ENCODE measurements at places on chromosomes 16 and 17.

GRCh38 chr16:57998992-57999365 is 1.5 kb downstream of the ZNF319 start:
- no peak for DNase-seq

DNA sequence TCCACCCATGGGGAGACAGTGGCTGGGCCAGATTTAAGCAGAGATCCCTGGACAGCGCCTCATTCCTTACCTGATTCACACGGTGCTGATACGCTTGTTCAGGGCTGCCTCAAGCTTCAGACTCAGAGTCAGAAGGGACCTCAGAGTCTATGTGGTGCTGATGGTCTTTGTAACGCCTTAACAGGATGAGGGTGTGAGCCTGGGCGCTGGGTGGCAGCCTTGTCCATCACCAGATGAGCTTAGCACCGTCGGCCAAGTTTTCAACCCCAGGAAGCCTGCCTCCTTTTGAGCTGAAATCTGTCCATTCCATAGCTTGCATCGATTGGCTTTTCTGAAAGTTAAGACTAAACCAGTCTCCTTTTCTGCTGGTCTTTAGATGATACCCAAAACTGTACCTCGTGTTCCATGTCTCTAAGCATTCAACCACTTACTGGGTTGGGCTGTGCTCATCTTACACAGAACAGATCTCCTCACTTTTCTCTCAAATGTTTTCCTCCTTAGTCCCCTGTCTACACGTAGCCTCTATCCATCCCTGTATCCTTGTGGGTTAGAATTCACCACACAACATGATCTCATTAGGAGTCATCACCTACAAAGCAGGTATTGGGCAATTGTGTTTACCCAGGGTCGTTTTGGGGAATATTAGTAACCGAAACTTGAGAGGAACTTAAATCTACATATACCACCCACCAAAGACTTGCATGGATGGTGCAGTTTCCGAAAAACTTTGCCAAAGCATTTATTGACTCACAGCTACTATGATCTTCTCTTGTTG is 573.4 kb downstream of the CDH13 start:
- DNase-seq: no peak

DNA sequence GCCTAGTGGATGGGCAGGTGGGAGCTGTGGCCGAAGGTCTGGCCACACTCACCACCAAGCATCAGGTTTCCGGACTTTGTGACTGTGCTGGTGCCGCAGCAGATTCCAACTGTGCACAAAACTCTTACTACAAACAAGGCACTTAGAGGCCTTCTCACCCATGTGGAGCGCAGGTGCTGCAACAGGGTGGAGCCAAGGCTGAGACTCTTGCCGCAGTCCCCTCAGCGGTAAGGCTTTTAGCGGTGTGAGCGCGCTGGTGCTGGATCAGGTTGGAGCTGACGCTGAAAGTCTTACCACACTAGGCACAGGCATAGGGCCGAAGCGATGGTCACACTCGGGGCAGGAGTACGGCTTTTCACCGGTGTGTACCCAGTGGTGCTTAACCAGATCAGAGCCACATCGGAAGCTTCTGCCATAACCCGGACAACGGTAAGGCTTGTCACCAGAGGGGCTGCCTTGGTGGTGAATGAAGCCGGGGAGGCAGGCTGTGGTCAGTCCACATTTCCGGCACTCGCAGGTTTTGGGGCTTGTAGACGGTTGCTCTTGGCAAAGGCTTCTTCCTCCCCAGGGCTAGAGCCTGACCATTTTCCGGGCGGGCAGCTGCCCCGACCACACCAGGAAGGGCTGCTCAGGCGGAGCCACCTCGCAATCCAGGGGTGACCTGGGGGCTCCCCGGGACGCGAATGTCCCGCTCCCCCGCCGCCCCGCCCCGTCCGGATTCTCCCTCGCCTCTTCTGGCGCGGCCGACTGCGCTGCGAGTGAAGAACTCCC is 1.0 kb upstream of the ARMC5 start:
- no peak for DNase-seq

- no peak for DNase-seq
Observed at GRCh38 chr17:81210868-81211267, 11.9 kb downstream of the CEP131 start.

GRCh38 chr17:33667671-33668070 is 374.6 kb upstream of the ASIC2 start:
- no peak for DNase-seq

DNA sequence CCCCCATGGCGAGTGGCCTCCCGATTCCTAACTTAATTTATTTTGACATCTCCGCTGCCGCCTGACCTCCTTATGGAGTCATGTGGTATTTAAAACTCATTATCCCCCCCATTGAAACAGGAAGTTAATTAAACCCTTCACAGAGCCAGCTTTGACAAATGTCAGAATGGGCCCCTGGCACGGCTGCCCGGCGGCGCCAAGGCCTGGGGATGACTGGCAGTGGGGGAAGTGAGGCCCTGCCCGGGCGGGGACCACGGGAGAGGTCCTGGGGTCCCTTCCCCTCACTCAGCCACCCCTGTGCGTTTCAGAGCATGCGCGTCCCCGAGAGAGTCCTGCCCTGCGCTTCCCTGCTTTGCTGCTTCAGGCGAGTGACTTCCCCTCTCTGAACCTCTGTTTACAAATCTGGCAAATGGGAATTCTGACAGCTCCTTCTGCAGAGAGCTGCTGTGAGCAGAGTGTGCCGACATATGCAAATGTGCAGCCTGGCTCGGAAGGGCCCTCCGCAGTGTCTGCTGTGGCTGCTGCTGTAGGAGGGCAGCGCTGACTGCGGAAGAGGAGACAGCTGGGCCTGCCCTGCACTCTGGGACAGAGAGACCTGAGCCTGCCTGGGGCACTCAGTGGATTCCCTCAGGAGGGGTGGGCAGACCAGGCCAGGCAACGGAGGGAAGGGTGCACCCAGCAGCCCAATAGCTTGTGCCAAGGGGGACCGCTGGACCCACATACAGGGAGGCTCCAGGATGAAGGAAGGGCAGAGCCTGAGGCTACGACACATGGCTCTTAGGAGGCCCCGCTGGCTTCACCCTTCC is 4.4 kb upstream of the ZFPM1 start:
- DNase-seq: no peak

GRCh38 chr16:65297453-65297852 is 175.6 kb upstream of the CDH11 start:
- DNase-seq: no peak

- DNase-seq: no peak
Observed at GRCh38 chr16:12079412-12079965, 103.0 kb downstream of the SNX29 start.

- DNase-seq: no peak
Observed at GRCh38 chr16:49084628-49085390, 196.8 kb downstream of the CBLN1 start.

- DNase-seq: no peak
Observed at GRCh38 chr17:34275881-34276280, 5.9 kb downstream of the CCL7 start.

DNA sequence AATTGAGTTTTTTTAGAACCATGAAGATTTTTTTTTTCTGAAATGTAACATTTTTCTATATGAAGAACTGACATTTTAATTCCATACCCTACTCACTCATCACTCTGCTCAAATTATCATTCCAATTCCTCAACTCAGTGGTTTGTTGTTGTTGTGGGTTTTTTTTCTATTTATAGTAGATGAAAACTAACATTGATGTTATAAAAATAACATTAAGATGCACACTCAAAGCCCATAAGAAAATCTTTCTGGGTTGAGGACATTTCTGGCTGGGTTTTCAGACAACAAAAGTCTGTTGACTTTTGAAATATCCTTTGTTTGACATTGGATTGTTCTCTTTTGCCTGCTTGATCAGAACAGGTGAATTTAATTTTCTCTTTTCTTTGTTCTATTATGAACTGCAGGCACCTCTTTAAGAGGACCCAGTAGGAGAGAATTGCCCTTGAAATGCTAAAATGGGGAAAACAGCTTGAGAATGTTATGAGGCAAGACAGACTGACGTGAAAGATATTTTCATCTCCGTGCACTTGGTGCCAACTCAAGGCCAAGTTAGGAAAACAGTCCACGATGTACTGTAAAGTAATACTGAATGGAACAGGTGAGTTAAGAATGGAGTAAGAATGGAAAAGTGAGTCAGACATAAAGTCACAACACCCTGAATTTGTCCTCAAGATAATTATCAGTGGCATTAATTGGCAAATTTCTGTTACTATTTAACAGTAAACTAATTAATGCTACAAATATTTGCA is 16.1 kb upstream of the ABCA5 start:
- no peak for DNase-seq

- no peak for DNase-seq
Observed at GRCh38 chr17:33955461-33955860, 299.6 kb upstream of the CCL2 start.

DNA sequence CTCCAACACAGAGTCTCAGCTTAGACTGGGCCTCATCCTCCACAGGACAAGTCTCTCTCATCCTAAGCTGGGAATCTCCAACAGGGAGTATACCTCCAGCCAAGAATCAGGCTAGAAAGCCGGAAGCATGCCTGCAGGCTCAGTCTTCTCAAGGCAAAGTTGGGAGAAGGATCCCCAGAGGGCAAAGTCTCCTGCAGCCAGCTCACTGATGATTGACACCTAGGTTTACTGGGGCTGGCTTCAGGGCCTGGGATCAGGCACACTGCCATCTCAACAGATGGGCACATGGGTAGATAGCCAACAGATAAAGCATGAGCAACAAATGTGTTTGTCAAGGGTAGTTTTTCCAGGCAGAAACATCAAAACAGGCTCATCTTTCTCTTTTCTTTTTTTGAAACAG is 56.1 kb upstream of the TOX3 start:
- no peak for DNase-seq

GRCh38 chr17:3213587-3213986 is 6.1 kb downstream of the OR1A1 start:
- DNase-seq: peak; percentile 8

DNA sequence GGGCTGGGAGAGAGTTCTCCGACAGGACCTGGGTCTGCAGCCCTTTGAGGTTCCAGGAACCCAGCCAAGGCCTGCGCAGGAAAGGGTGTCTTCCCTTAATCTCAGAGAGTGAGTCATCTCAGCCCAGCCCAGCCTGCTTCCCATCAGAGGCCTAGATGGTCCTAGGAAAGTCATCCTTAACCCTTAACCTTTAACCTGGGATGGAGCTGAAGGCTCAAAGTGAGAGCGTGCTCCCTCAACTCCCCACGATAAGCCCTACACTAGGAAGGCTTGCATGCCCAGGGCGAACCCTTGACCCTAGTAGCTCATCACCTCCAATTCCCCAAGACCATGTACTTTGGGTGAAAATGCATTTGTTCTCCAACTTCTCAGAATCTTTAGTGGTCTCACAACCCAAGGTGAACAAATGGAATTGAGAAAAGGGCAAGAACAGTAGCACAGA is 4.8 kb upstream of the ATXN7L3 start:
- no peak for DNase-seq

DNA sequence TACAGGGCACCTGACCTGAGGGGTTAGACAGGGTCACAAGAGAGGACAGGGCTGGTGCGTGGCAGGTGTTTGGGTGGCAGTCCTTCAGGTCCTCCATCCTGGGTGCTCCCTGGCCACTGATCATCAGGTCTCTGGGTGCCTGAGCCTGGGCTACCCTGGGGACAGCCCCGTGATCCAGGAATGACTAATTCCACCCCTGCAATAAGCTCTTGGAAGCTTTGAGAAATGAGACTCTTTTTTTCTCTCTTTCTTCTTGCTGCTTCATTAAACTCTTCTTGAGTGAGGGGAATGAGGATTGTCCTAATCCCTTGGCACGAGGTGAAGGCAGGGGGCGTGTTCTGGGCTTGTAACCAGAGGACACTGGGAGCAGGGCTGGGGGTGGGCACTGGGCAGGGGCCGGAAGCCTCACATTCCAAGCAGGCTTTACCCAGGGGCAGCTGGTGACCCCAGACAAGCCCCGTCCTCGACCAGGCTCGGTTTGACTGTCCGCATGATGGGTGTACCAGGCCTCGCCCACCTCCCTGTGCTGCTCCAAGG is 21.4 kb upstream of the SPNS2 start:
- no peak for DNase-seq

DNA sequence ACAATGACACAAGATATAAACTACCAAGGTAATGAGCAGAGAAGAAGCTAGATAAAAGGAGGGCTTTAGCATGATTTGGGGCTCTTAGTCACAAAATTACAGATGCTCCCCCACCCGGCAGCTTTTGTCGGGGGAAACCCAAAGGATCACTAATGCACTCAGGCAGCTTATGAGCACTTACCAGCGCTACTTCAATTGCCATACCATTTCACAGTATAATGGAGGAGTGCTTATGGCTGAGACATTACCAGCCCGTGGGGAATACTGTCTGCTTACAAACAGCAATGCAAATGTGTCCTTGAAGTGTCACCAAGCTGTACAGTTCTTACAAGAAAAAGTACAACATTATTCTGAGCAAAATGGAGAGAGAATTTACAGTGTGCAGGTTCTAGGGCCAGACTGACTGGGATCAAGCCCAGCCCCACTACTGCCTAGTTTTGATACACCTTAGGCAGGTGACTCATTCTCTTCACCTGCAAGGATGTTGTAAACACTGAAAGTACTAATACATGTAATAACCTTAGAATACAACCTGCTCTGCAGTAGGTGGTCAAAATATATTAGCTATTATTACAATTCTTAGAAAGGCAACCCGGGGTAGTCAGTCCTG is 16.3 kb downstream of the ANKFY1 start:
- DNase-seq: no peak

GRCh38 chr16:48371393-48371780 is 13.8 kb downstream of the SIAH1 start:
- no peak for DNase-seq

DNA sequence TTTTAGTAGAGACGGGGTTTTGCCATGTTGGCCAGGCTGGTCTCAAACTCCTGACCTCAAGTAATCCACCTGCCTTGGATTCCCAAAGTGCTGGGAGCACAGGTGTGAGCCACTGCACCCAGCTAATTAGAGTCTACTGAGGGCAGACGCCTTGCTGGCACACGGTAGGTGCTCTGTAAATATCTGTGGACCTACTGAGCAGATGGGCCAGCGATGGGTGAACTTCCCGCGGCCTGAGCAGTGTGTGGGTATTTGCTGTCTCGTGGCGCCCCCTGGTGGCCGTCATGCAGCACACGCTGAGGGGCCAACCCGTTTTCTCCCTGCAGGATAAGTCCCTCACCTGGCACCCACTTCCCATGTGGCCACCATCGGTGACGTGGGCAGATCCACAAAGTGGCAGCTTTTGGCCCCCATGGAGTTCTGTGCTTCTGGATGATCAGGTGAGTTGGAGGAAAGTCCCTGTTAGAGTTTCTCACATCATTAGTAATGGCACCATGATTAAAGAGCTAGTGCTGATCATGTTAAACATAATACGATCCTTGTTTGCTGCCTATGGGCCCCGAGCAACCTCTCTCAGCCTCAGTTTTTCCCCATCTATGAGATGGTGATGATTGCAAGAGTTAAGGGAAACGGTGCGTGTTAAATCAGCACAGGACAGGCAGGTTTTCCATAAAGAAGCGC is 40.7 kb downstream of the ZDHHC7 start:
- peak; percentile 85 for DNase-seq

- no peak for DNase-seq
Observed at GRCh38 chr17:72967277-72967970, 125.1 kb downstream of the SLC39A11 start.
